Renal cortex interstitium (tissue), 15 donors: ENCODE measurements at places on chromosomes 4 and X. TPM values are rescaled to one million over a fixed set of nuclear protein-coding genes. Genes with fewer than 3 reads are reported as not detected.

DNA sequence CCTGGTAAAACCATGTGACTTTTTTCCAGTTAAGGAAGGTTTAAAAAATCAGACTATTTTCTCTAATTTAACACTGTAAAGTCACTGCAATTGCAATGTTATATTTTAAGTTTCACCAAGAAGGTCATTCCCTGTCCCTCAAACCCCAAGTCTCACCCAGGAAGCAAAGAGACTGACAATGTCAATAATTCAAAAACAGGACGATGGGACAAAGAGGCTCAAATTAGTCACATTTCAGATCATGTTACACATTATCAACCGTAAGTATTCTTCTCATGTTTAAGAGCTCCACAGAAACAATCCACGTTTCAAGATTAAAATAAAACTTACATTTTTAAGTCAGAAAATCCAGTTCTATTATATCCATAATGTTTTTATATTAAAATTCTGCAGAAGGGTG, 13.2 kb downstream of the SHISA3 start:
- DNase-seq: no peak

Gene UGT2B17
- polyA plus RNA-seq: not detected

- no peak for DNase-seq
Observed at GRCh38 chr4:169231647-169232262, 39.0 kb downstream of the SH3RF1 start.

Gene STOX2
- polyA plus RNA-seq: 10.1 TPM

- no peak for DNase-seq
Observed at GRCh38 chrX:114717921-114718320, 134.0 kb downstream of the HTR2C start.

DNA sequence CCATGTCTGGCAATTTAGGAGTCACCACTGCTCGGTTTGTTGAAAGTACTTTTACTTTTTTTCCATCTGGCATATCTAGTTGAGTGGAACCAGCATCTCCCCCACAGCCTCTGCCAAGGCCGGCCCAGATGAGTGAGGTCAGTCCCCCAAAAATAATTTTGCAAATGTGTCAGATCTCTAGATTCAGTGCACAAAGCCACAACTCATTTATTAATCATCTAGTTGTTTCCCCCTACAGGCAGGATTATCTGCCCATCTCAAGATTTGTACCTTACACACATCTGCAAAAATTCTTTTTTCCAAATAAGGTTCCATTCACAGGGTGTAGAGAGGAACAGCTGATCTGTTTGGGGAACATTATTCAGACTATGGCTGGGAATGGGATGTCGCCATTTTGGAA, 174.0 kb upstream of the MXRA5 start:
- DNase-seq: no peak

Gene PALLD
- polyA plus RNA-seq: 182 TPM

Gene IQCM
- polyA plus RNA-seq: not detected

Gene FGF2
- polyA plus RNA-seq: 8.8 TPM

DNA sequence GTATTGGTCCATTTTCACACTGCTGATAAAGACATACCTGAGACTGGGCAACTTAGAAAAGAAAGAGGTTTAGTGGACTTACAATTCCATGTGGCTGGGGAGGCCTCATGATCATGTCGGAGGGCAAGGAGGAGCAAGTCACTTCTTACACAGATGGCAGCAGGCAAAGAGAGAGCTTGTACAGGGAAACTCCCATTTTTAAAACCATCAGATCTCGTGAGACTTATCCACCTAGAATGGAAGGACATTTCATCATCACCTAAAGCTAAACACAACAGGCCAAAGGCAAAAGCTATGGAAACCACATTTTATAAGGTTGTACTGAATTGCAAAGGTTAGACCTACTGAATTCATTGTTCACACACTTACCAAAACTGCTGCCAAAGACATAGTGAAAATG, 6.0 kb upstream of the SLC25A43 start:
- no peak for DNase-seq

GRCh38 chr4:10694151-10694827, 9.7 kb upstream of the CLNK start:
- DNase-seq: no peak

GRCh38 chr4:150345207-150345744, 236.7 kb upstream of the MAB21L2 start:
- no peak for DNase-seq

DNA sequence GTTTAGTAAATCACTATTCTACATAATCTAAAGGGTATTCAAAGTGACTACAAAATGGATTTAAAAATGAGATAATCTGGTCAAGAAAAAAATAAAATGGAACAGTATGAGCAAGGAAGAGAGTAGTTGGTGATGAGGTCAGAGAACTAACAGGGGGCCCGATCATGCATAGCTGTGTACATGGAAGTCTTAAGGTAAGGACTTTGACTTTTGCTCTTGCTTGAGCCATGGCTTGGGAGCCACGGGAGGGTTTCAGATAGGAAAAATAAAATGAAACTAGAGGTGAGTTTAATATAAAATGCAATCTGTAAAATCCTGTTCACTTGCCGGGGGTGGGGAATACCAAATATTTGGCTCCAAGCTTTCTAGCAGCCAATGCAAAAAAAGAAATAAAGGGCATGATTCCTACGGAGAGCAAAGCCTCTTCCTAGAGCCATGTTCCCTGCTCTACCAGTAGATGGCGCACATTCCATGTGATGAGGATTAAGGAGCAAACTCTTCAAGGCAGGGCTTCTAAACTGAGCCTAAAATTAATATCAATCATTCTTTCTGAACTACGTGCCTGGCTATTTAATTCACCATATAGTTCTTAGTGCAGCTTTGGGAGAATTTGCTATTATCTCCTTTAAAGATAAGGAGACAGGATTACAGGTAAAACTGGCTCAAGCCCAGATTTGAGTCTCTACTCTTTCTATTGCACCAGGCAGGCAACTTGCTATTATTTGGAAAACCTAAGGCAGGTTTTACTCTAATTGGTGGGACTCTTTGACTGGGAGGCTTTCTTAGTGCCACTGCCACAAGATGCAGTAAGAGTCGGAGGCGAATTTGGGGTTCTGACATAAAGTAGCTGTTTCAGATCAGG, 6.8 kb upstream of the CLCN5 start:
- no peak for DNase-seq

Gene BMP3
- polyA plus RNA-seq: 14.6 TPM

- DNase-seq: no peak
Observed at GRCh38 chrX:31702222-31702621, 630.4 kb upstream of the FTHL17 start.

DNA sequence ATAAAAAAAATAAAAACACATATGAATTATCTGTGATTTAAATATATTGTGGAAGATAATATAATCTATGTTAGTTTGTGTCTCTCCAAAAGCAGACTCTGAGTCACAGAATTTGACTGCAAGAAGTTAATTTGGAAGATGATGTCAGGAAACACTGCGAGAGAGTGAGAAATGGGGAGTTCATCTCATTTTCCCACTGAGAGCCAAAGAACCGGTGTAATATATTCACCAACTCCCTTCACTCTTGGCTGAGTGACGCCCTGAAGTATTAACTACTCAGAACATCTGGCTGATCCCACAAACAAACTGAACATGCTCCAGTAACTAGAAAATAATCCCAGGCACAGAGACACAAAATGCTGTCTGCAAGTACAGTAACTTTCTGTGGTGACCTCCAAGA, 345.8 kb upstream of the SPANXN1 start:
- no peak for DNase-seq

Gene FAM149A
- 42.5 TPM for polyA plus RNA-seq

DNA sequence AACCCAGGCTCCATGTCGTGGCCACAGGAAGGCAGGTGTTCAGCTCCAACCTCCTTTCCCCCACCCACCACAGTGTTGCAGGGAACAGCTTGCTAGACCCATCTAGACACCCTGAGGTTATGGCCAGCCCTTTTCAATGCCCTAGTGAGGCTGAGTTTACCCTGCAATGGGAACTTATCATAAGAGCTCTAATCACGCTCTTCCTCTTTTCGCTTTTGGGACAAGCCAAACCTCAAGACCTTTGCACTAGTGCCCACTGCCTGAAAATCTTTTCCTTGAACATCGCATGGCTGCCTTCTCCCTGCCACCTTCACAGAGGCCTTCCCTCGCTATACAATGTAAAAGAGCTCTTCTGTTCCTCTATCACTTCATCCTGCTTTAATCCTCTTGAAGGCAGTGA, 2.4 kb upstream of the FGFBP2 start:
- no peak for DNase-seq

- DNase-seq: peak; percentile 6
Observed at GRCh38 chr4:4327652-4328121, 37.6 kb downstream of the ZBTB49 start.

DNA sequence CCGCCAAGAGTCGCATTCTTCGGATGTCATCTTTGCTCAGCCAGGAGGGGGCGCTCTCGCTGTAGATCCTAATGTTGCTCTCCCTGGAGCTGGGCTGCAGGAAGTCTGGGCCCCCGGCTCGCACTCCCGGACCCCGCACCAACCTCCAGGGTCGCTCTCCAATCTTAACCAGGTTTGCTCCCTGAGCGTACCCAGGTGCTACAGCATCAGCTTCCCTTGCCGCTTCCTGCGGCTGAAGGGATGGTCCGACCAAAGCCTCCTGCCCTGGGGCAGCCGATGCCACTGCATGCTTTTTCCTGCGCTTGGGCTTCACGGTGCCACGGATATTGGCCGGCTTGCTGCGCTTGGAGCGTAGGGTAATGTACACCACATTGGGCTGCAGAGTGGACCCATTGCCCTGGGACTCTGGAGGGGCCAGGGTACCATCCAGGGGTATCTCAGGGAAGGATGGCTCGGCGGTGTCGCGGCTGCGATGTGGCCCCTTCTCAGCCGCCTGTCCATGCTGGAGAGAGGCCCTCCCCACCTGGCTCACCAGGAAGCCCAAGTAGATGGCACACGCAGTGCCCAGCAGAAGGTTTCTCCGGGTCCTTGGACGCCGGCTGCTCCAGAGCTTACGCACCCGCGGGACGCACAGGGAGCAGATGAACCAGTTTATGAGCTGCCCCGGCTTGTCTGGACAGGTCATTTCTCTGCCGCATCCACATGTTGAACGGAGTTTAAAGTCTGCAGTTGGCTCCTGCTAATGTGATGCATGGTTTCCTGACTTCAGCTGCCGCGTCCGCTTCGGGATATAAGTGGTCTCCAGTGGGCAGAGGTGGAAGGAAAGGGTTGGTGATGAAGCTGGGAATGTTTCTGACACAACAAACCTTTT, 1.9 kb downstream of the GASK1B start:
- no peak for DNase-seq

DNA sequence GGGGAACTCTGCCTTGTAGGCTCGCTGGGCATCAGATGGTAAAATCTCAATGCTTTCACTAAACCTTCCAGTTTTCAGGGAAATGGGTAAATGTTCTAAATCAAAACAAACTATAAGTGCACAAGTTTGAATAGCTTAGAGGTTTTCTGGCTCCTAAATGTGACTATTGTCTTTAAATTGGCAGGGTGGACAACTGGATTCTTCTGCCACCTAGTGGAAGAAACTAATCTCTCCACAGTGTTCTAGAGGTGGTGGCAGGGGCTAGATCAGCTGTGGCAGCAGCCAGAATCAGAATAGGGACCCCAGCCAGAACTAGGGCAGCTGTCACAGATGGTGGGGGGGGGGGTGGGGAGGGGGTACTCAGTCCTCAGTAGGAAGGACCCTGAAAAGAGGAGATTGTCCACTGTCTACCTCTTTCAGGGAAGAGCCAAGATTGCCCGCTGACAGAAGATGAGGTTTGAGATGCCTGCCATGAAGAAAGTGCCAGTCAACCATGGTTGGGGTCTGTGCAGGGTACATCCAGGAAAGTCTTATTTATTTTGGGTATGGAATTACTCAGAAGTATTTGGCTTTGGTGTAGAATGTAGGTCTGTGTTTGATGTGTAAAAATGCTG, 201.4 kb downstream of the CCNG2 start:
- peak; percentile 18 for DNase-seq

DNA sequence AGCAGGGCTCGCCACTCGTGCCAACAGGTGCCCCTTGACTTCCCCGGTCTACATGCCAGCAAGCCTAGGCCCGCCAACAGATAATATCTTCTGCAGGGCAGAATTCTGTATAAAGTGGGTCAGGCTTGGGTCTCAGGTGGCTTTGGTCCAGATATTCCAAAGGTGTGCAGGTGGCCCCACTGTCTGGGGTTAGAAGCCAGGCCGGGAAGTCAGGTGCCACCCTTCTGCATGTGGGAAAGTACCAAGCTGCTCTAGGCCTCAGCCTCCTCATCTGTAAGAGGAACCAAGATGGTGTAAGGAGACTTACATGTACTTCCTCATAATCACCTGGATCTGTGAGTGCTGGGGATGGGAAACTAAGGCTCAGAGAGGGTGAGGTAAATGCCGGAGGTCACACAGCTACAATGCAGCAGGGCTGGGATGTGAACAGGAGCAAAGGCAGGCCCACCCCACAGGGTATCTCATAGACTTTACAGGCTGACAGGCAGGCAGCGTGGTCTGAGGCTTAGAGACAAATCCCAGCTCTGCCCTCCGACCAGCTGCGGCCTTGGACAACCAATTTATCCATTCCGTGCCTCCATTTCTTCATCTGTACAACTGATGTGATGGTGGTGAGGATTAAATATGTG, 35.9 kb downstream of the WDR1 start:
- no peak for DNase-seq

Gene ART3
- 0.48 TPM for polyA plus RNA-seq

Gene SLC10A4
- 0.30 TPM for polyA plus RNA-seq

GRCh38 chrX:74419864-74420195, 1.5 kb upstream of the SLC16A2 start:
- DNase-seq: no peak

DNA sequence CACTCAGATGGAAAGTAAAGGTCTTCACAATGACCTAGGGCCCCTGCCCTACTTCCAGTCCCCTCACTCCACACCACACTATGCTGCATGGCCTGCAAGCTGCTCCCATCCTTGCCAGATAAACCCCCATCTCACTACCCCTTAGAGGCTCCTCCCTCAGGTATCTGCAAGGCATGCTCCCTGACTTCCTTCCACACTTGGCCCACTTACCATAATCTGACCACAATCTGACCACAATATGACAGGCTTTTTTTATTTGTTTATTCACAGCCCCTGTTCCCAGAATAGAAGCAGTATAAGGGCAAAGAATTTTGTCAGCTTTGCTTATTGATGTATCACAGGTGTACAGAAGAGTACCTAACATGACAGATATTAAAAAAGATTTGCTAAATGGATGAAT, 124.7 kb downstream of the CAMK2D start:
- no peak for DNase-seq

DNA sequence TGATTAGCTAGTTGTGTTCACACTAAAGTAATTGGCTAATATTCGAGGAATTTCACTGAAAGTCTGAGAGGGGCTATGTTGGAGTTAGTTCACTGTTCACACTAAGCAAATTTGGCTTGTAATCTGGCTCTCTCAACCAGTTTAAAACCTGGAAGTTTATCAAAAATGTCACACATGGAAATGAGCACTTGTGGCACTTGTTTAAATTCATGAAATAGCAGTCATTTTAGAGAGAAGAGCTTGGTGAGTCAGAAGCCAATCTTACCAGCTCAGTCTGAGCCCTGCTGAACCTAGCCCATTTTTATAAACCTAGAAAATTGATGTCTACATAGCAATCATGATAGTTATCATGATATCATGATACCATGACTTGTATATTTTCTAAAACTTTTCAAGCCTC, 90.7 kb upstream of the JADE1 start:
- DNase-seq: no peak

DNA sequence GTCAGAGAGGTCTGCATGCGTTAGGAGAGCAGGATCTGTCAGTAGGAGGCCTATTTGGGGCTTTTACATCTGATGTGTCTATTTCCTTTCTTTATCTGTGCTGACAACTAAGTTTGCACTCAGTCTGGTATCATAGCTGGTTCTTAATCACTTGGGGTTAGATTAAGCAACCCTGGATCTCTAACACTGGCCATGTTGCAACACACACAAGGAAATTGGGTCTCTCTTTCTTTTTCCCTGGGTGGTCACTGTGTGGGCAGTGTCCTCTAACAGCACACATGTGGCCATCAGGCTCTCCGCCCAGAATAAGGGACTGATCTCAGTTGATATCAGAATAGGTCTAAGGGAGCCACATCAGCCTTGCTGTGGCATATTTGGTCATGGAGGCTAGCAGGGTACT, 38.9 kb downstream of the IGFBP7 start:
- no peak for DNase-seq
